ENCODE measurements at places on chromosomes 3 and 15.
A peak's percentile ranks its signal among the peaks of the same experiment; 100 is the strongest.

DNA sequence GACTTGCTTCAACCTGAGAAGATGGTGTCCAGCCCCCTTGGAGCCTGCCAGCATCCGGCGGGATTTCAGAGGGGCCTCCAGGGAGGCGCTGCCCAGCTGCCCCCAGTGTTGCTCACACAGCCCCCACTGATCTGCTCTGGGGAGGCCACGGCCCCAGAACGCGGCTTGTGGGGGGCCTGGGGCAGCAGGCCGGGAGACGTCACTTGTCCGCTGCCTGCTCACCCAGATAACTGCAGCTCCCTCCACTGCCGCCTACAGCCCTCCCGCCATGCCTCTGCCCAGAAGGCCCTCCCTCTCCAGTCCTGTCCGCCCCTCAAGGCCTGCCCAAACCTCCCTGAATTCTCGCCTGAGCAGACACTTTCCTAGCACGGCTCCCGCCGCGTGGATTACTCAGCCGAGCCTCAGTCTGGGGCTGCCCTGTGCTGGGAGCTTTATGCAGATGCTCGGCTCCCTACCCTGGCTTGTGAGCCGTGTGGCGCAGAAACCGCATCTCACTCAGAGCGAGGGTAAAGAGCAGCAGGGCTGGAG is 17.2 kb upstream of the ADIPOQ start:
- DNase-seq = no peak

DNA sequence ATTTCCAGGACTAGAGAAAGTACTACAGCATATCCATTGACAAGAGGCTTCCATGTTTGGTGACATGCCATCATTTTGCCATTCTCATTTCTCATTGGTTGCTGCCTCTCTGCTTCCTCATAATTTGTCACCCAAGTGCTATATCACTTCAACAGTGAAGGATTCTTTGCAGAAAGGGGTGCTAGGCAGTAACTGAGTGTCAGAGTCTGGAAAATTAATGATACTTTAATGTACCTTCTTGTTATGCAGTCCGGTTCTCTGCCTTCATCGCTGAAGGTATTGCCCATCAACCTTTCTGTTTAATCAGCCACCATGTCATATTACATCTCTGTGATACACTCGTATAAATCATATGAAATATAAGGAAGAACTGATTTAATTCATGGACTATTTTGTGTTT is 550.3 kb downstream of the ROBO2 start:
- DNase-seq = no peak

DNA sequence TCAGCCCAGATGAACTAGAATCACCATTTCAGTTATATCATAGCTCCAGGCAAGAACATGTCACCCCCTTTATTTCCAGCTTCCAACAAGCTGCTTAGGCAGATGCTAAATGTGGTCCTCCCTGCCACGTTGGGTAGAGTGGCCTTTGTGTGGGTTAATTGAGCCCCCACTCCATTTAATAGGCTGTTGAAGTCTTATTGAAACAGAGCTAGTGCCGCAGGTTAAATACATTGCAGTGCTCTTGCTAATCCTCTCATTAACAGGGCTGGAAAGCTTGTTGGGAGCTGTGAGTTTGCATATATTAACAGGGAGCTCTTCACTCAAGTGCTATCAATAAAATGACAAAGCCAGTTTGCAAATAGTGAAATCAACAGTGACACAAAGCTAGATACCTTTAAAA is 248.4 kb upstream of the CMC1 start:
- DNase-seq = peak; percentile 59

GRCh38 chr3:151460228-151460627 is 633 bp downstream of the IGSF10 start:
- no peak for DNase-seq

DNA sequence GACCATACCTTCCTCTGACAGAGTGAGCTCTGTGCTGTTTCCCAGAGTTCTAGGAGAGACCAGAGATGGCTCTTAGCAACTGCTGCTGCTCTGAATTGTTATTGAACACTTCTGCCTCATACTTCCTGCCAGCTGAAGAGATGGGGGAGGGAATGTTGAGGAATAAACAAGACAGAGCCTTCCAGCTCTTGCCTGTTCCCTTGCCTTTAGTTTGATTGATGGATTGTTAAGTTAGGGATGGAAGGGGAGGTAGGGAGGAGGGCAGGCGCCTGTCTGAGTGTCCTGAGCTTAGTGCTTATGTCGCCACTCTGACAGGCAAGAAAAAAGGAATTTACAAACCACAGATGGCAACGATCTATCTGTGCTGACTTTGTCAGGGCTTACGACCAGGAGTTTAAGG is 42.8 kb downstream of the ZNF609 start:
- no peak for DNase-seq

GRCh38 chr3:65080432-65080831 is 392.6 kb upstream of the ADAMTS9 start:
- DNase-seq = no peak

DNA sequence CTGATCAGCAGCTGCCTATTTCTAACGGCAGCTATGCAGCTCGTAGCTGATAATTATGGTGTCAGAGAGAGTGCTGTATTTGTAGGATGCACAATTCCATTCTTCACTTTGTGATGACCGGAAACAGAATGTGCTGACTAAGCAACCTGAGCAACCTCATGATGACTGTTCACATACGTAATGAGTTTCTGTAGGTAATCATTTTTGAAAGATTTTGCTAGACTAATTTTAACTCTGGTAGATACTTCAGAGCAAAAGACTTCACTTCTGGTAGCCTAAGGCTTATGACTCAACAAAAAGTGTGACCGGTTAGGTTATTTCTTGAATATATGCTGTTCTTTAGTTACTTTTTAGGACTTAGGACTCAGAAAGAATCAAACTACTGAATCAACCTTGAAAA is 567.7 kb downstream of the NAALADL2 start:
- no peak for DNase-seq

DNA sequence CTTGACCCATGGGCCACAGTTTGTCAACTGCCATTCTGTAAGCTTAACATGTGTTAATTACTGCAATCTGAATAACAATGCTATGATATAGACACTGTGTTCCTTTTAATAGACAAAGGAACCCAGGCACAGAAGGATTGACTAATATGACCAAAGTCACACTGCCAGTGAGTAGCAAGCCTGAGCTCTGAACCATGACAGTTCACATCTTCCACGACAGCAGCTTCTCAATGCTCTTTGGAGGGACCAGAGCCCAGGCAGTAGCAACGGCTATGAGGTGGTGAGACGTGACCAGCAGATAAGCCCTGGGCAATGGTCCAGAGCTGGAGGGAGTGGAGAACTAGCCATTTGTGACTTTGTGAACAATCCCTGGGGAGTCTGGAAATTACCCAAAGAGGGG is 19.4 kb downstream of the CA12 start:
- DNase-seq = no peak

- no peak for DNase-seq
Measured at GRCh38 chr15:33742306-33742705, 226.0 kb upstream of the CHRM5 start.

GRCh38 chr3:127697551-127698240 is 24.9 kb downstream of the ABTB1 start:
- peak; percentile 49 for DNase-seq

DNA sequence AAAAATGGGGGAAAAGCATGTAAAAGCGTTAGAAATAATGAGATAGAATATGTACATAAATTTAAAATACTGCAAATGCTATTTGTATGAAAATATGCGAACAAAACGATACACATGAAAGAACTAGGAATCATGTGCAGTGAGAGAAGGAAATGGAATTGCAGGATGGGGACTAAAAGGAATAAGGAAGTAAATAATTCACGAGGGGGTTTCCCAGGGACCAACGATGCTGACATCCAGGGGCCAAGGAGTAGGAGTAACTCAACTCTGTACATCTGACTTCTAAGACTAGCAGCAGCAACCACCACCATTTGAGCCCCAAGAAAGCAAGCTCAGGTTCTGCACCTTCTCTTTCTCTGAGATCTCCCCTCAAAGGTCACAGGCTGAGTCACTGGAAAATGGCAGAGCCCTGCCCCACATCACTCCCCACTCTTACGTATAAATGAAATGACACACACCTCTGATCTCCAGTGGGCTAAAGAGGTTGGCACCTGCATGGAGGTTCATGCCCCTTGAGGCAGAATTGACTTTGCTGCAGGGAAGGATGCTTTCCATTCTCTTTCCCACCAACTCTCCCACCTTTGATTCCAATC is 100.0 kb upstream of the DLG1 start:
- no peak for DNase-seq

- DNase-seq = no peak
Measured at GRCh38 chr3:53593611-53594010, 99.2 kb downstream of the CACNA1D start.

GRCh38 chr3:193594946-193595689 is 2.1 kb downstream of the OPA1 start:
- no peak for DNase-seq

GRCh38 chr3:65560901-65561300 is 477.8 kb downstream of the MAGI1 start:
- no peak for DNase-seq

- no peak for DNase-seq
Measured at GRCh38 chr3:124053871-124054270, 61.9 kb upstream of the ROPN1 start.

- DNase-seq = no peak
Measured at GRCh38 chr15:78508272-78508671, 895 bp downstream of the HYKK start.

- no peak for DNase-seq
Measured at GRCh38 chr3:160129459-160130061, 95.7 kb upstream of the C3orf80 start.

- DNase-seq = no peak
Measured at GRCh38 chr3:105867712-105868430, 941 bp downstream of the CBLB start.

GRCh38 chr3:33074217-33075067 is 22.5 kb downstream of the GLB1 start:
- DNase-seq = no peak

GRCh38 chr15:48001393-48002039 is 119.3 kb upstream of the SLC24A5 start:
- no peak for DNase-seq

GRCh38 chr3:48180531-48181253 is 7.5 kb downstream of the CDC25A start:
- DNase-seq = no peak

- no peak for DNase-seq
Measured at GRCh38 chr3:54197509-54197908, 75.2 kb downstream of the CACNA2D3 start.

GRCh38 chr3:113556316-113556945 is 24.1 kb downstream of the SIDT1 start:
- no peak for DNase-seq

DNA sequence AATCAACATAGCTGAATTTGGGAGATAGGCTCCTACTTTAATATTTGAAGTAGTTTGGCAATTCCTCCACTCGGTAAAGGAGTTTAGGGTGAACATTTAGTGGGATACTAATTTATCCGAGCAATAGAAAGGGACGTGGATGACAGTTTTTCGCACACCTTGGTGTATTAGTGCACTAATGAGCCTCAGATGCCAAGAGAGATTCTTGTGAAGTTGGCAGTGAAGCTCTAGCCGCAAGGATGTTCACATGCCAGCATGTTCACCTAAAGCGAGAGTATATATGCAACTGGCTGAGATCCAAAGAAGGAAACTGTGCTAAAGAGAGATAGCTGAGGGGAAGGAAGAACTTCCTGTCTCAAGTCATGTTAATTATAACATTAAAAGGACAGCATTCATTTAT is 58.5 kb downstream of the TGFBR2 start:
- no peak for DNase-seq

DNA sequence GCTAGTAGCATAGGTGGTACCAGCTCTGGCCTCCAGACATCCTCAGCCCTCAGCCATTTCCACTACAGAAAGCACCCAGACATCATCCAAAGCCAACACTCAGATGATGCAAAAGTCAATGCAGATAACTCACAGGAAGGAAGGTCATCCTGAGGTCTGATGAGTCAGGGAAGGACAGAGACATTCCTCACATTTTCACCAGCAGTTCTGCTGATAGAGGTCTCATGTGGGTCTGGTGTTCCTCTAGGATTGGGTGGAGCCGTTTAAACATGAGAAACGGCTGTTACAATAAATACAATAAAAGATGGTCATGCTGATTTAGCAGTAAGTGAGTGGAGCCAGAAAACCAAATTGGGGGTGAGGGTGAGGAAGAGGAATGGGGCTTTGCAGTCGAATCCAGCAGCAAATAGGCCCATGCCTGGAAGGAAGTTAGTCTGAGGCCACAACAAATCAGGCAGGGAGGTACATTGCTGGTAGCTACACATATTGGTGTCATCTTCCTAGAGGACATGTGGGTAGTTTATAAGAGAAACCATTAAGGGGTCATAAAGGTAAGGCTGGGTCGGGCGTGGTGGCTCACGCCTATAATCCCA is 33.3 kb upstream of the FLNB start:
- no peak for DNase-seq

DNA sequence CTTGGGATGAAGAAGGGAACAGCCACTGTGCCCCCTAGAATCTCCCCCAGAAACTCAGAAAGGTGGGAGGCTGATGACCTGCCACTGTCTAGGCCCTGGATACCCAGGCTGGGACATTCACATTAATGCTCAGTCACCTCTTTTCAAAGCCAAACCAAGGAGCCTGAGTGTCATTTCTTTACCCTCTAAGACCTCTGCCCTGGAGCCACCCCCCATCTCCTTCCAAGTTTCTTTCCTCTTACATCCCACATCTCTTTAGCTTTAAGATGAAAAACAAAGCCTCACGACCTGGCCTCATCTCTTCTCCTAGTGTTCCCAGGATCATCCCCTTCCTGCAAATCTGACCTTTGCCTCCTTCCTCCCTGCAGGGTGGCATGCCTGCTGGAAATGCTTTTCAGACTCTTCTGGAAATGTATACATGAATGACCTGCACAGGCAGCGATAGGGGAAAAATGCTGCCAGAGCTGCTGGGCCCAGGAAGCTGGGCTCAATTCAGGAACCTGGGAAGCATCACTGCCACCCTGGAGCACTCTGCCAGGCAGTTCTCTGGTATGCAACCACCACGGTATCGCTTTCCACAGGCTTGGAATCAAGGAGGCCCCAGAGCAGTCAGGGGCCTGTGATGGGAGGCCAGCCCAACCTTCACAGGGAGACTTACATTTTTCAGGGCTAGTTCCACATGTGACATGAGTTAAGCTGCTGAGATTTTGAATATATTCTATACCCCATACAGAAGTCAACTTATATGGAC is 67.6 kb downstream of the DAPK2 start:
- no peak for DNase-seq

GRCh38 chr15:80251428-80252120 is 439 bp downstream of the CTXND1 start:
- no peak for DNase-seq

GRCh38 chr3:124552224-124552623 is 178.0 kb upstream of the UMPS start:
- DNase-seq = no peak

DNA sequence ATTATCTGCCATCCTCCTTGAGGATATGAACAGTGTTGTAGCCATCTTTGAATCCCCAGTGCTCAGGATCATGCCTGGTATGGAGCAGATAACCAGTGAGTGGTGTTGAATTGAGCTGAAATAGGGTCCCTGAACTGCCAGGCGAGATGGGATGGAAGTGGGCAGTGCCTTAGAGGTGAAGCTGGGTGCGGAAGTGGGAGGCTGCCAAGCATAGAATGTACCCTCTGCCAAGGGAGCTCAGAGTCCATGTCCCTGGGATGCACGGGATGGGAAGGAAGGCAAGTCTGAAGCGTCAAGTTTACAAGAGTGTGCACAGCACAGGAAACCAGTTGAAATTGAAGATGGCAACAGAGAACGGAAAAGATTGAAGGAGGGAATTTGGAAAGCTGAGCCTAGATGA is 147.0 kb downstream of the CACNA1D start:
- no peak for DNase-seq

- no peak for DNase-seq
Measured at GRCh38 chr15:72992841-72993252, 59.4 kb upstream of the NEO1 start.
